ENCODE measurements at places on chromosomes 7 and 10.

GRCh38 chr7:43071604-43072003, 40.8 kb upstream of the HECW1 start:
- peak; percentile 72 for DNase-seq

DNA sequence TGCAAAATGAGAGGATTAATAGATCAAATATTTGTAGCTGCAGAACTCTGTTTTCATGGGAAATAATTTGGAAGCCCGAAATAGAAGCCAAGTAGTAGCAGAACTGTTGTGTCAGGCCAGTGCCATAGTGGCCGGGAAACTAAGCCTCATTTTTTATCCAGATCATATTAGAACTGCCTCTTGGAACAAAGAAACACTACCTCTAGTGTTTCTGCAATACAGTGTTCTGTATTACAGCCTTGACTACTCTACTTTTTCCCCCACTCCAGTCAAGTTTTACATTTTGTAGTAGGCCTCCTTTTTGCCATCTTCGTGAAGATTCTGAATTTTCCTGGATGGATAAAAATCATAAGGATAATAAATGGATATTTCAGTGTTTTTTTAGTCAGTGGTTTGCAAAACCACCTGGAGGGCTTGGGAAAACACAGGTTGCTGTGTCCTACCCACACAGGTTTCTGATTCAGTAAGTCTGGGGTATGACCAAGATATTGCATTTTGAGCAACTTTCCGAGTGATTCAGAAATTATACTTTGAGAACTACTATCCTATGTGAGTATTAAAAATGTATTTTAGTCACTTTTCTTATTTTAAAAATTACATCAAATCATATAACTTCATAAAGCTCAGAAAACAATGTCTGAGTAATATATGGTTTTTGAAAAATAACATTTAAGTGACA, 326.2 kb upstream of the KAT6B start:
- DNase-seq = no peak

- DNase-seq = no peak
These were observed 193.1 kb upstream of the IMMP2L start for GRCh38 chr7:111755383-111755782.

- DNase-seq = no peak
These were observed 51.7 kb downstream of the SVOPL start for GRCh38 chr7:138649506-138649905.

- peak; percentile 75 for DNase-seq
These were observed 24.1 kb downstream of the PRF1 start for GRCh38 chr10:70578371-70578947.

GRCh38 chr7:30660331-30661255, 21.7 kb downstream of the CRHR2 start:
- DNase-seq = no peak

DNA sequence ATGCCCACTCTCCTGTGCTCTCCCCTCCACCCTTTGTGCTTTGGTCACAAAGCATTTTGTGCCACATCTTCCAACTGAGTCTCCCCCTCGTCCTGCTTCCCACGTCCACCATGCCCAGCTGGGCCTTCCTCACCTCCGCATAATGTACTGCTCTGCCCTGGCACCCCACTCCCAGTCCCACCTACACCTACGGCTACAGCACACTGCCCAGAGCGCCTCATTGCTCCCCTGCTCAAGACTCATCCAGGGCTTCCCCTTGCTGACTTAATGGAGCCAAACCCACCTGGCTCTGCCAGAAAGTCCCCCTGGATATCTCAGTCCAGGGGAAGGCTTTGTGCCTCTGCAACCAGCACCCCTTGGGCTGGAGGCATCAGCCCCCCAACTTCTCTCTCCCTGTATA, 299.2 kb upstream of the ZMIZ1 start:
- peak; percentile 27 for DNase-seq

GRCh38 chr7:140214075-140214684, 37.4 kb upstream of the KDM7A start:
- no peak for DNase-seq

- DNase-seq = no peak
These were observed 34.8 kb upstream of the GALNTL5 start for GRCh38 chr7:151921451-151921850.

GRCh38 chr7:153091477-153091876, 331.9 kb downstream of the ACTR3B start:
- no peak for DNase-seq

DNA sequence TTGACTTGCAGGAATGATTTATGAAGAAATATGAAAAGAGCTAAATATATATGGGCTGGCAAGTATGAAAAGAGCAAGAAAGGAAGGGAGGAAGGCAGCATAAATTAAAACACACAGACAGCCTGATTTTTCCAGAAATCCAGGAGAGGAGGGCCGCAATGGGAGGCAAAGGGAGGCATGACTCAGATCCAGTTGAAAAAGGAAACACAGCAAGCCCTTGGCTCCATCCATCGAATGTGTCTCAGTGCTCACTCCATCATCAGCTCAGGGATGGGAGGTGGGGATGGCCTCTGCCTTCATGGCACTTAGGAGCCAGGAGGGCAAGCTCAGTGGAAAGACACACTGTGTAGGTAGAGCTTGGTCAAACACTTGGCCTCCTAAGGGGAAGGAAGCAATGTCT, 75.7 kb upstream of the PDZD8 start:
- no peak for DNase-seq

DNA sequence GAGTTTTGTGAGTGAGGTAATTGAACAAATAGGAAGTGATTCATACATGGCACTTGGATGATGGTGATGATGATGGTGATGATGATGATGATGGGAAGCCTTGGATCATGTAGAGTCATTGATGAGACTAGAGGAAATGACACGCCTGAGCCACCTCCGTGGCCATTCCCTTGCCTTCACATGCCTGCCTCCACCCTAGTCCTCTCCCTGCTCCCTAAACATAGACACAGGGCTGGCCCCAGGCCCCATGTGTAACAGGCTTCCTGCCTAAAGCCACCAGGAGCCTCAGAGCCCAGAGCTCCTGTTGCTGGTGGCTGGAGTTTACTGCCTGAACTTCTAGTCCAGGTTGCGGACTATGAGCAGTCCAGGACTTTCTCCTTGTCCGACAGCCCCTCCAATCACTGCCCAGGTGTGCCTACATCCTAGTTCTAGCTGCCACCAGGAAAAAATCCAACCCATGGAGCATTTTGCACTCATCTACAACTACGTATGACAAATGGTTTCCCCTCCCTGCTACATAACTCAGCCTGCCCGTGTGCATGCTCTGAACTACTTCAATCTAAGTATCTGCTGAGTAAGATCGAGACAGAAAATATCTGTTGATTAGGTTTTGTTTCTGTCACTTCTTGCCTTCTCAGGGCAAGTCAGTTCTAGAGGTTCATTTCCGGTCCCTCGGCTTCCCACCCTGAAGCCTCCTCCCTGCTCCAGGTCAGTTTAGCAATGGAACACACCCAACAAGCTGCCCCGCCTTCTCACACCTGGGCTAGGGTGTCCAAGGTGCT, 35.5 kb upstream of the KDM7A start:
- DNase-seq = no peak

DNA sequence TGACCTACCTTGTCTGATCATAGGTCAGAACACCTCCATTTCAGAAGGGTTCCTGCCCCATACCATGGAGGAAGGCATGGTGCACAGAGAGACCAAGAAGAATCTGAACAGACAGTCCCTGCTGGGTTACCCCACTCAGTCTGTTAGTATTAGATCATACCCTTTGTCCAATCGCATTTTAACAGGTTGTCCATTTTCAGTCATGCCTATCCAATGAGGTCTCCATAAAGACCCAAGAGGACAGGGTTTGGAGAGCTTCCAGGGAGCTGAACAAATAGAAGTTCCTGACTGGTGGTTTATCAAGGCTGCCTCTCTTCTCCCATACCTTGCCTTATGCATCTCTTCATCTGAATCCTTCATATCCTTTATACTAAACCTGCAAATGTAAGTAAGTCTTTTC, 21.2 kb upstream of the SLC16A12 start:
- no peak for DNase-seq

- DNase-seq = no peak
These were observed 3.7 kb downstream of the PURB start for GRCh38 chr7:44881610-44882009.

DNA sequence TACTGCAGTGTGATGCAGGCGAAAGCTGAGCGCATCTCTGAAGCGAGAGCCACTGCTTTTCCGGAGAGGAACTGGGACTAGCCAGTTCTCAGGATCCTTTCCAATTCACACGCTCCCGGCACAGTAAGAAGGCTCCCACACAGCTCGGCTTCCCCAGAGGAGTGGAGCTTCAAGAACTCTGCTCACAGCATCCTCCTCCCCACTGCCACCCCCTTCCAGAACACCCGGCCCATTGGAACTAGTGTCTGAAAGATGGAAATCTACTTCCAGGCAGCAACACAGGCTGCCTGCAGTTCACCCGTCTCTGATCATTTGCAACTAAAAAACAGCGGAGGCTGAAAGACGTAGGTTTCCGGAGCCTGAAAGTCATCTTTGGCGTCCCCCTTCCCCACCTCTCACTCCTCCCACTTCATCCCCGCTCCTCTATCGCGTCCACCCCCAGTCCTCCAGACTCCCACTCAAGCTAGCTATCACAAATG, at the start of gene DGKB:
TSS of gene DGKB (minus strand) at position 163 of the 479 bp plus-strand sequence.
- DNase-seq = peak; percentile 65

- DNase-seq = no peak
These were observed 77.9 kb upstream of the LRRN3 start for GRCh38 chr7:111012799-111013675.

GRCh38 chr10:126062131-126063032, 166.0 kb downstream of the FANK1 start:
- peak; percentile 92 for DNase-seq

DNA sequence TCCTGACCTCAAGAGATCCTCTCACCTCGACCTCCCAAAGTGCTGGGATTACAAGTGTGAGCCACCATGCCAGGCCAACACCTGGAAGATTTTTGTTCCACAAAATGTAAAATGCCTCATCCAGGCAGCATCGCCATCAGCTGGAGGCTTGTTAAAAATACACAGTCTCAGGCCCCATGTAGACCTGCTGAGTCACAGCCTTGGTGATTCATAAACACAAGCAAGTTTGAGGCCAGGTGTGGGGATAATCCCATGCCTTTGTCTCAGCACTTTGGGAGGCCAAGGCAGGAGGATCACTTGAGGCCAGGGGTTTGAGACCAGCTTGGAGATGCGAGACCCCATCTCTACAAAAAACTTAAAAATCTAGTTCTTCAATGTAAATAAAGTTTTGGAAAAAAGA, 49.1 kb upstream of the FOXK1 start:
- peak; percentile 63 for DNase-seq

GRCh38 chr10:82091413-82091812, 216.4 kb downstream of the NRG3 start:
- no peak for DNase-seq

GRCh38 chr10:101745074-101745696, 30.7 kb downstream of the FGF8 start:
- no peak for DNase-seq

DNA sequence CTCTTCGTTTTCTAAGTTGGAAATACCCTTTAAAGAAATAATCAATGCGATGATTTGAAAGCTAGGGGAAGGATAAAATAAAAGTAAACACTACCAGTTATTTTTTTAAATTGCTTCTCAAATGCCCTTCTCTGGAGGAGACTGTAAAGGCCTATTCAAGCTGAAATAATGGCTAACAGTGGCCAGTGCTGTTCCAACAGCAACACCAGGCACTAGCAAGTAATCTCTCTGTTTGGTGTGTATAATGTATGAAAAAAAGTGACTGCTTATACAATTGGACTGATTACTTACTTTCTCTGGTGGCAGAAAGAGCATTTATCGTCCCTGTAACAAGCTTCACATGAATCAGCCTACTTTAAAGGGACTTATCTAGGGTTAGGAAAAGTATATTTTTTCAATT, 102.7 kb downstream of the CSTF2T start:
- DNase-seq = no peak

GRCh38 chr7:106282852-106283251, 1.9 kb downstream of the NAMPT start:
- DNase-seq = no peak

DNA sequence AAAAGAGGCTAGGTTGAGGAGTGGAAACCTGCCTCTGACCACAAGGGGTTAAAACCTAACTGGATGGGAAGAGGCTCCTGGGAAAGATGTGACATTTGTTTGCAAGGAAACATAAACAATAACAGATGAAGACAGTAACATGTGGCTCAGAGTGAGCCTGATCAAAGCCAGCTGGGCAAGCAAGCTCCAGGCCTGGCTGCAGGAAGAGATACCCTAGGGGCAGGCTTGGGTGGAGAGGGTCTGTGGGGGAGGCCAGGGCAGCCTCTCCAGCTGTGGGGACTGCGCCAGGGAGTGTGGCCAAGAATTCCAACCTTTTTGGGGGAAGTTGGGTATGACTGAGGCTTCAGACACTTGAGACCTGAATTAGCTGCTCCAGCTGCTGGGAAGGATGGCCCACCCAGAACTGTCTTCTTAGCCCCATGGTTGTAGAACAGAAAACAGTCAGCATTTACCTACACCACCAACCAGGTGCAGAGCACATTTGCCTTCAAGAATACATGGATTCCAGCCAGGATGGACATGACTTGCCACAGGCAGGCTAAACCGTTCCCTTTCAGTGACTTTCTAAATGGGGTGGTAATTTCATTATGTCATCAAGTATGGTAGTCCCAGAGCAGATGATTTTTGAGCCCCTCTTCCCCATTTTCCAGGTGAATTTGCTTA, 10.4 kb upstream of the FAM170B start:
- DNase-seq = peak; percentile 52

DNA sequence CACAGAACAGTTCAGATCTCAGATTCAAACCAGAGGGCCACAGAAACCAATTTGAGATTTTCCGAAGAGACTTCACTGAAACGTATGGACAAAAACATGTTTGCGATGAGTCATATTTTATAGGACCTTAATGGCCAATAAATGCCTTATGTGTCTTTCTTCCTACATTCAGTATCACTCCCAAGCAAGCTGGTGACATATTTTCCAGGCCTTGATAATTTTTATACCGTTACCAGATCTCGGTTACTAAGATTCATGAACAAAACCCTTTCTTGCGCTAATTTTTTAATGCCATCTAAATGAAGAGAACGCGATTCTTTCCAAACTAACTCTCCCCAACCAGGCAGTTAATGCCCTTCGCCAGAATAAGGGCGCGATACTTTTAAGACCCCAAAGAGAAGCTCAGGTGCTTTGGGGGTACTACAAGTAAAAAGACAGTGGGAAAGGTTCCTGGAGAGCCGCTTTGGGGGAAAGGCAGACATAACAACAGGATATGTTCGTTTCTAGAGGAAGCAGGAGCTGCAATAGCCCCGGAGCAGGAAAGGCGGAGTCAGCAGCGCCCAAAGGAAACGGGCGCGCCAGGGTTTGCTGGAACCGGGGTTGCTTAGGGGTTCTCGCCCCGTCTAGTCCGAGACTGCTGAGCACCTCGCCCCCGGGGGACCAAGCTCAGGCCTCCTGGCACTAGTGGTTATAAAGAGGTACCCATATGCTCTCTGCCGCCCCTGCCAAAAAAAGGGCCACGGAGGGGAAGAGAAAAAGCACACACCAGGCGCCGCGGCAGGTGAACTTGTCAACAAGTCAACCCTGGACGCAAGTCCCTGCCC, 884 bp downstream of the ICA1 start:
- DNase-seq = peak; percentile 63

- DNase-seq = peak; percentile 35
These were observed 48.5 kb upstream of the PPP2R2D start for GRCh38 chr10:131852176-131852822.

- no peak for DNase-seq
These were observed 237.2 kb downstream of the GLI3 start for GRCh38 chr7:41999736-42000283.

Data from islet precursor cell (in vitro differentiated cells).